ENCODE measurements at places on chromosomes 3 and 15.

DNA sequence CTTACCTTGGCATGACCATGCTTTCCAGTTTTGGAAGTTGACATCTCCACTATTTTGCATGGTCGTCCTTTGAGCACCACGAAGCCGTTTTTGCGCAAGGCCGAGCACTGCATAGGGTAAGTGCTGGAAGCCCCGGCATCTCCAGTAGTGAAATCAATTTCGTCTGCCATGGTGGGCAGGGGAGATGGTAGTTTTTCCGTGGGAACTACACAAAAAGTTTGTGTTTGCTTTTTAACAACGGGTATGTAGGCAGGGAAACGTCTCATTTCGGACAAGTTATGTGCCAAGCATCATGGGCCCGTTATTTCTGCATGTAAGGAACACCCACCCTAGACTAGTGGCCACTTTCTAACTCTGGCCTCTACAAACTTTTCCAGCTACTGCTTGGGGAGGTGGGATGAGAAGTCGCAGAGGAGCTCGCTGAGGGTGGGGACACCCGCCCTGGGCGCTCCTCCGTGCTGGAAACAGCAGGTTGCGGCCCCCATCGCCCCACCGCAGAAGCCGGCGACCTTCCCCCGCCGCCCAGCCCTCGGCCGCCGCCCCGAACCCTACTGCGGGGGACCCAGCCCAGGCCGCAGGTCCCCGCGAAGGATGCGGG is 701 bp downstream of the EIF5A2 start:
- DNase-seq: no peak

DNA sequence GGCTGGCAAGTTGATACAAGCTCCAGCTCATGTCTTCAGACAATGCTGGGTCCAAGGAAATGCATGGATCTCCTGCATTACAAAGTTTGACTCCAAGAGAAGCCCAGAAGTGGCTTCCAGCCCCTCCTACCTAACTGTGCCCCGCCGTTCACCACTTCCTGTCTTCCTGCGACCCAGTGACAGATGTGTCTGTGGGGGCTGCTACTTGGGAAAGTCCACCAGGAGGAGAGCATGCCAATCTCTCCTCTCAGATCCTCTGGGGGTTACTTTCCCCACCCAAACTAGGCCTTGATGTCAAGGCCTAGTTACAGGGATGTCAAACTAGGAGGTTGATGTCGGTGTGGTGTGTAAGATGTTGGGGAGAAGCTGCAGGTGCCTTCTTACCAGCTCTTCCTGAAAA is 133.6 kb upstream of the RASGRP1 start:
- no peak for DNase-seq

DNA sequence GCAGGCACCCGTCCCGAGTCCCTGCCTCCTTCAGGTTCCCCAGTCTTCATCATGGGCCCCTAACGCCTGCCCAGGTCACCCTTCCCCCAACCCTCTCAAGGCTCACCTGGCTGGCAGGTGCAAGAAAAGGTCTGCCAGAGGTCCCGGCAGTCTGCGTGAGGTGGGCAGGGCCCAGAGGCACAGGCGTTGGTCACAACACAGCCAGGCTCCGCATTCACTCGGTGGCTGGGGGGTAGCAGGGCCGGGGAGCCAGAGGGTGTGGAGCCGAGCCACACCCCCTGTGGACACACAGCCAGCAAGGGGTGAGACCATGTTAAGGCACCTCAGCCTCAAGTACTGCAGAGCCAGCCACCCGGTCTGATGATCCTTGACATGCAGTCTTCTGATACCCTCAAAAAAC is 10.9 kb downstream of the CELSR3 start:
- no peak for DNase-seq

DNA sequence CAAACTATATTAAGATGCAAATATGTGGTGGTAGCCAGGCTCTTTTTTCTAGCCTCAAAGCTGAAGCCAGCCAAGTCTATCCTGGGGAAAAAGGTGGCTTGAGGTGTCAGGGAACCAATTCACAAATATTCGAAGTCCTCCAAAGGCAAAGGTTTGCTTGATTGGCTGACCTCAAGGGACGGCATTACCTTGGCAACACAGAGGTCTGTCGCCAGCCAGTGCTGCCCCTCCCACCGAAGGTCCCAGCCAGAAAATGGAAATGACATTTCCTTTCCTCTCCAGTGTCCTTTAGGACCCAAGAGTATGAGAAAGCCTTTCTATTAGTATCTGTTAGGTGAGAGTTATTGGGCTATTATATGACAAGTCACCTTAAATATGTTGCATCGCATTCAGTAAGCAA is 96.0 kb upstream of the LIMD1 start:
- DNase-seq: no peak

DNA sequence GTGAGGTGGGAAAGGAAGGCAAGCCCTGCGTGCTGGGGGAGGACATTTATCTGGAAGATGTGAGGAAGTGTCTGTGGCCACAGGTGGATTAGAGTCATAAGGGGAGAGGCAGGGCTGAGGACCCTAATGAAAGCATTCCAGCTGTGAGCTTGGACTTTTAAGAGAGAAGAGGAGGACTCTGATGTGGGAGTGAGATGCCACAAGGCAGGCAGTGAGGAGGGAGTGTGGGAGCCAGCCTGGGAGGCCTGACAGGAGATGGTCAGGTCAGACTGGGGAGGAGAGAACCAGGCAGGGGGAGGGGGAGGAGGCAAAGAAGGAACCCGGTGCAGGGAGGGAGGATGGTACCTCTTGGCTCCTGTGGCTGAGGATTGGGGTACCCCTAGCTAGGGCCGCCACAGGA is 21.0 kb downstream of the MAPKAPK3 start:
- no peak for DNase-seq

DNA sequence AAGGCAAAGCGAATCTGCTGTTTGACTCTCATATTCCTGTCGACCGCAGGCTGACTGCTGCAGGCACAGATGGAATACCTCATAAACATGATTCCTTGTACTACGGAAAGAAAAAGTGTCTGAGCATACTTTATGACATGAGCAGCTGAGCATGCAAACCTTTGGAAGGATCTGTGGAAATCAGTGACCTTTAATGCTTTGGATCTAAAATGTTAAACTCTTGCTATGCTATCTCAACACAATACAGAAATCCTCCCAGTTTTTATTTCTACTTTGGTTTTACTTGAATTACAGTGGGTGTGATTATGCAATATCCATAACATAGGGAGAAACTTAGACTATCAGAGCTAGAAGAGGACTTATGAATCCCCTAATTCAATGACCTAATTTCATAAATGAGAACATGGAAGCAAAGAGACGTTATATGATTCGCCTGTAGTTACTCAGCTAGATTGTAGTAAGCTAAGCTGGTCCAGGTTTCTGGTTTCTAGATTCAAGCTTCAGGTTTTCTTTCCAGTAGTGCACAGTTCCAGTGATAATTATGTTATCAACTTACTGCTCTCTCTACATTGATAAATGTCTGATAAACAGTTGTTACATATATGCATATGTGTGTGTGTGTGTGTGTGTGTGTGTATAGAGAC is 127.6 kb upstream of the GBE1 start:
- no peak for DNase-seq

- DNase-seq: no peak
These were observed 50.5 kb downstream of the ANP32A start for GRCh38 chr15:68770216-68770615.

- no peak for DNase-seq
These were observed 131.2 kb downstream of the SRGAP3 start for GRCh38 chr3:9118222-9118621.

DNA sequence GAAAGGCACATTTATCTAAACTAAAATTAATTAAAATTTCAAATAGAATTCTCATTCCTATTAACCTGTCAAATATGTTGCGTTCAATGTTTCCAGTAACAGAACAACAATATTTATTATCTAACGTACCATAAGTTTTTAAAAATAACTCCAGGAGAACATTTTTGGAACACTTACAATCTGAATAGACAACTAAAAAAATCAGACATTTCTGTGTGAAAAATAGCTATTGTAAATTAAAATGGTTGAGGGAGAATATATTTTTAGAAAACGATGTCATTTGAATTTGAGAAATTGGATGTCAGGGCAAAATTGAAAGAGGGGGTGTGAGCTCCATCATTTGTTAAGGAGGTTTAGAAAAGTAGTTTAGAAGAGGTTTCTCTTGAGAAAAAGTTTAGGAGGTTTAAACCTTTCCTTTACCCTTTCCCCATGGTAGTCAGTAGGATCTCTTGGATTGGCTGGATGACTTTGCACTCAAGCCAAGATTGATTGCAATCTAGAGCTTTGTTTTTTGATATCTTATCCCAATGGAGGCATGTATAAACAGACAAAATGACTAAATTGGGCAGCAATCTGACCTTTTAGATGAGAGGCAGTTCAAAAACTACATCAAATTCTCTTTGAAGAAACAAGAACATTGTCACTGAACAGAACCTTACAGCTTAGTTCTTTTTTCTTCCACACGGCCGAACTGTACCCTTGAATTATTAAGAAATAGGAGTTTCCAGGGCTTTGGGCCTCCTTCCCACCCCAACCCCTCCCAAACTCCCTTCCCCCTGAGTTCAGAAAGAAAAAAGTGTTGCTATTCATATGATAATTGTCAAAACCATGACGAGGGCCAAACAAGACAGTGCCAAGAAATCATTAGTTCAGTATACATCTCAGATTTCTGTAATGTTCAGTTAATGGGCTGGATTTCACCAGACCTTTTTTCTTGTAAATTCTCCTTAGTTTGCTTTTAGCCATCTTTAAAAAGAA is 79.7 kb upstream of the CDIN1 start:
- no peak for DNase-seq

GRCh38 chr15:50140983-50141382 is 21.9 kb upstream of the ATP8B4 start:
- no peak for DNase-seq

GRCh38 chr3:12405432-12406272 is 78.6 kb upstream of the TSEN2 start:
- no peak for DNase-seq

- DNase-seq: no peak
These were observed 88.7 kb downstream of the DUT start for GRCh38 chr15:48419896-48420295.

- DNase-seq: no peak
These were observed 7.3 kb downstream of the BOC start for GRCh38 chr3:113218681-113219045.

GRCh38 chr15:81380203-81380602 is 6.2 kb upstream of the TMC3 start:
- DNase-seq: no peak

- no peak for DNase-seq
These were observed 258.5 kb upstream of the PROK2 start for GRCh38 chr3:72043204-72044133.

- no peak for DNase-seq
These were observed 21.4 kb downstream of the ZDHHC19 start for GRCh38 chr3:196189566-196190347.

GRCh38 chr15:38349251-38349650 is 96.6 kb downstream of the SPRED1 start:
- no peak for DNase-seq

DNA sequence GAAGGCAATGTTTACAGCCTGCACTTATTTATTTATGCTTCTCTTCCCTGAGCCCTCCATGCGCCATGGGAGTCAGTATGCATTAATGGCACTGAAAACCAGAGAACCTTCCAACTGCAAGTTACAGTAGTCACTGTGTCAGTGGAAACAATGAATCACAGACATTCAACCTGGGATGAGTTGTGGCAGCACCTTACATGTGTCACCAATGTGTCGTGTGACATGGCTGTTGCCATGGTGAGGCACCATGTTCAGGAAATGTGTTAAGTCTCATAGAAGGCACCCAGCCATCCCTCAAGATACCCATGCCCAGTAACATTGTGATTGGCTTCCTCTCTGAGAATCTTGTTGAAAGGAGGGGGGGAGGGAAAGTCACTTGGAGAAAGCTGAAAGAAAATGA is 105.0 kb downstream of the FOXP1 start:
- no peak for DNase-seq

Measured in amniotic stem cell (primary cell).